ENCODE measurements at places on chromosomes 11 and 22.

DNA sequence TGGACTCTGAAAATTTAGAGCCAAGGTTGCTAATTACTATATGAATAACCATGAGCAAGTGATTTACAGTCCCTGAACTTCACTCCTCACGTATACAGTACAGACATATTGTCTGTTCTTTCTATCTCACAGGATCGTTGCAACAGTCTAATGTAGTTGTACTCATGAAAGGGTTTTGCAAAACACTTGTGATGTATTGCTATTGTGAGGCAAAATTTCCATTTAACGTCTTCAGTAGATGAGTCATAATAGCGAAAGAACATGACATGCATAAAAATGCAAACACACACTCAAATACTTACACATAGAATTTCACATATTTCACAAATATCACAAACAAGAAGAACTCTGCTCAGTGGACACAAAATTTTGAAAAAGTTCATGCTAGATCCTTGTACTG is 134.6 kb upstream of the TRPC6 start:
- no peak for DNase-seq

DNA sequence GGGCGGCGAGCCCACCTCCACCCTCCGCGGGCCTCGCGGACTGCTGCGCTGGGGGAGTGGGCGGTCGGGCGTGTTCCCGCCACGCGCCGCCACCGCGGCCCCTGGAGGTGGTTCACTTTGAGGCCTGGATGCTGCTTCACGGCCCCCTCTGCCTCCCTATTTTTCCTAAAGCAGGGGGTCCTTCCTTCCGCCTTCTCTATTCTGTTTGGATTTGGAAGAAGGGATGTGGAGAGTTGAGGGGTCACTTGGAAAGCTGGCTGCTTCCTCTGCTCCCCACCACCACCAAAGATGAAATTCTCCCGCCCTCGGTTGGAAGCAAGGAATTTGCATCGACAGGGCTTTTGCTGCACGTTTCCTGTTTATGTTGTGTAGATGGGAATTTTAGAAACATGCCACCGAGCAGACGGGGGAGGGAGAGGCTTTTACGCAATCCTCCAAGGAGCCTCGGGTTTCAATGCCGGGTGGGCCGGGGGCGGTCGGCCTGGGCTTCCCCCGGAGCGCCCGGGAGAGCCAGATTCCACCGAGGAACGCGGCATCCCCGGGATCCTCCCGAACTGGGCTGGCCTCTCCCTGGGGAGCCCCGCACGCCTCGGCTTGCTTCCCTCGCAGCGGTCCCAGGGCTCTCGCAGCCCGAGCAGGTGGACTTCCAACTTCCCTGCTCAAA is 403 bp upstream of the SBF2 start:
- DNase-seq: no peak

DNA sequence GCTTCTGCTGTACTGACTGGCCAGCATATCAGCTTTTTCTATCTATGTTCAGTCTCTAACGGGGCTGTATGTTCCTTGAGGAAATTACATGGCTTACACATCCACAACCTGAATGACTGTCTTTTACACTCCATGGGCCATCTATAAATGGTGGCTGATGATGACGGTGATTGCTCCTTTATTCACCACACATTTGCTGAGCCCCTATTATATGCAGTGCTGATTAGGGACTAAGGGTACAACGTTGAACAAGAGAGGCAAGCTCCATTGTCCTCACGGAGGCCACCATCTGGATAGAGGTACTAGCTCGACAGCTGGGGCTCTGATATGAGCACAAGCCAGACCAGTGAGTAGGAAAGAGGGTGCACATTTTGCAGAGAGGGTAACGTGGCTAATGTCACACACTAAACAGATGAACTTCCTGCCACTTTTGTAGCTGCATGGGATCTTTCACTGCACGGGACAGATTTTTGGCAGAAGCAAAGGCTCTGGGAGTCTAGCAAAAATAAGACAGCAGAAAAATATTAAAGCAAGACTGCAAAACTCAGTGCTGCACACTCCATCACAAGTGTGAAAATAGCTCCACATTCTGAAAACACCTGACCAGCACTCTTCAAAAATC is 30.6 kb downstream of the DRD2 start:
- DNase-seq: no peak

DNA sequence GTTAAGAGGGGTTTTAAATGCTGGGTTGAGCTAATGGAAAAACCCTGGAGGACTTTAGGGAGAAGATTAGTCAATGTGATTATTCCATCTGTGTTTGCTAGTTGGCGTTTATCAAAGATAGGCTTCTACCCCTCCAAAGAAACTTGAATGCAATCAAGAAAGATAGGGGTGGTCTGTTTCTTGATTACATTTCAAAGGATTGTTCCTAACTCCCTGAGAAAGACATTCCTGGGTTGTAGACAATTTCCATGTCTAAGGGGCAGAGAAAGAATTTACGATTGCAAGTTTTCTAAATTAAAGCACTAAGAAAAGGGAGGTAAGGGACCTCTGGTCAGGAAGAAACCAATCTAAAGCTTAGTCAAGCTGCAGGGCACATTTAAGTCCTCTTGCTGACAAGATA is 2268.7 kb downstream of the LRRC4C start:
- no peak for DNase-seq

- DNase-seq: no peak
These were observed 341.7 kb upstream of the MTNR1B start for GRCh38 chr11:92627615-92628256.

DNA sequence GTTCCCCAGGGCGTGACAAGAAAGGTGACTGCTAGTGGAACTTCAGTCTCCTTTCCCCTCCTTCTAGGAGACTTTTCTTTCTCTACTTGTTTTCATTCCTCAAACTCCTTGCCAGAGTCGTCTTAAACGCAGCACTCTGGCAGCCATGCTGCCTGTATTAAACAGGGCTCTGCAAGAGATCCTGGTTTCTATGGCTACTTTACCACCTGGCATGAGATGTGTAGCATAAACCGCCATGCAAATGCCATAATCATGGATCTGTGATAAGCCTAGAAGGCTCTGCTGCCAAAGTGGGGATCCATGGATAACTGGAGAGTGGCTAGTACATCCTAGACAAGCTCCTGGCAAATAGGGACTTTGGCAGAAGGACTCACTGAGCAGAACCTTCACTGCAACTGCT is 321.1 kb downstream of the CADM1 start:
- DNase-seq: no peak

DNA sequence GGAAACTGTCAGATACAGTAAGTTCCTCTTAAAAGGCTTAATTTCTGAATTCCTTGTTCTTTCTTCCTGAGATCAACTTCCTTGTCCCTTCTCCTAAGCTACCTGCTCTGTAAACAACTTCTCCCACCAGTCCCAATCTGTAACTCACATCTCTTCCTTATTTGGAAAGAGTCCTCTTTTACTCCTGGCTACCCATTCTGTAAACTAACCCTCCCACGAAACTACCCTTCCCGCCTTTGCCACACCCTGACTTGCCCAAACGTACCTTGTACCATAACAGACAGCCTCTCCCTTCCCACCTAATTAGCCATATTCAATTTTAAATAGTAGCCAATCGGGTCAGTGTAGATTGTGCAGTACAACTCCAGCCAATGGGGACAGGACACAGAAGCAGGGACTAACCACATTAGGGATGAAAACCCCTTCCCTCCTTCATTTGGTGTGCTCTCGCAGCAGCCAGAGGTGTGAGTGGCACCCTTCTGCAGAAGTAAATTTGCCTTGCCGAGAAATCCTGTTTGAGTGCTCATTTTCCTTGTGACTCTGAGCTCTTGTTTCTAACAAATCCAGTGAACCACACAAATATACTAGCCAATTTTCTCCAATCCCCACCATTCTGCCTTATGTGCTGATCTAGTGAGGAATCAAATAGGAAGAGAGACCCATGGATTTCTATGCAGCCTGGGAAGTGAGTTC is 49.5 kb downstream of the ZNF280B start:
- no peak for DNase-seq

GRCh38 chr11:116865696-116866095 is 28.3 kb upstream of the APOA1 start:
- DNase-seq: no peak

DNA sequence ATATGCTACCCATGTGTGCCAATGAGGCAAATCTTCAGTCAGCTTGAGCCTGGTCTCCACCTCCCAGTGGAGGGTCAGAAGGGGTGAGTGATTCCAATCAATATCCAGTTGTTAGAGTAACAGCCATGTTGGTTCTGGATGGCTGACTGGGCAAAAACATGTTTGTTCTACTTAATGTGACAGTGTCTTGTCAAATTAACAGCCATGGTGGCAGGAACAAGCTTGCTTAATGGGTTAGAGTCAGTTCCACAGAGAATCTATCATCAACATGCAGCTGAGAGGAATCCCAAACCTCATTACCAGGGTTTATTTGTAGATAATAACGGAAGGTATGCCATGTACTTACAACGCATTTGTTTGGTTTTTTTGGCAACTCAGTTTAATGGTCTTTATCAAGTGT is 133.2 kb downstream of the SLC17A6 start:
- no peak for DNase-seq

DNA sequence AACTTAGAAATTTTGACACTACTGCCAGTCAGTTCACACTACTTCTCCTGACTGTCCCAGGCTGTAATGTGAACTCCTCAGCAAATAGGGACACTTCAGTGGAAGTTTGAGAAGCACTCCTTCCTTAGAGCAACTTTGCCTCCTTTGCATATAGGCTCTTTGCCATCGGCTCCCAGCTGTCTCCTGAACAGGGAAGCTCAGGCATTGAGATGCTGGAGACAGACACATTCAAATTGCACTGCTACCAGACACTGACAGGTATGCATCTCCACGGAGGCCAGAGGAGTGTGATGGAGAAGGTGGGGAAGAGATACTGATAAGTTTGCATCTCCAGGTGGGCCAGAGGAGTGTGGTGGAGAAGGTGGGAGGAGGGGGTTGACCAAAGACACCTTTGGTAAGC is 1.4 kb downstream of the TRAPPC4 start:
- no peak for DNase-seq

- DNase-seq: no peak
These were observed 16.9 kb downstream of the ZNF215 start for GRCh38 chr11:6943131-6943530.

GRCh38 chr11:95466416-95466815 is 235.4 kb upstream of the SESN3 start:
- DNase-seq: no peak

GRCh38 chr11:132496341-132496740 is 1036.0 kb downstream of the OPCML start:
- no peak for DNase-seq

DNA sequence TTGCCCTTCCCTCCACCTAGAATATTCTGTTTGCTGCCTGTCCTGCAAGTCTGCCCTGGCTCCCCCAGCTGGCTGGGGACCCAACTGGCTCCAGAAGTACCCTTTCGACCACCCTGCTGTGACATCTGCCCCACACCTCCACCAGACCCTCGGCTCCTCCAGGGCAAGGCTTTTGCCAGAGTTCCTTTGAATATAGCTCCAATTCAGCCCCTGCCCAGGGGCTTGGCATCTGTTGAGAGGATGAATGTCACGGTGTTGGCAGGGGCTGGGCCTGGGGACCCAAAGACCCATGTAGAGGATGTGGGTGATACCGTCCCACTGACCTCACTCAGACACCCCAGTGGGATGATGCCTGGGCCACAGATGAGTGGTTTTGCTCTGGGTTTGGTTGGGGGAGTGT is 4.0 kb downstream of the NLRP6 start:
- DNase-seq: no peak
